ENCODE measurements at places on chromosomes 2 and 18.

GRCh38 chr18:41938445-41938844, 16.6 kb upstream of the PIK3C3 start:
- DNase-seq = peak; percentile 80

DNA sequence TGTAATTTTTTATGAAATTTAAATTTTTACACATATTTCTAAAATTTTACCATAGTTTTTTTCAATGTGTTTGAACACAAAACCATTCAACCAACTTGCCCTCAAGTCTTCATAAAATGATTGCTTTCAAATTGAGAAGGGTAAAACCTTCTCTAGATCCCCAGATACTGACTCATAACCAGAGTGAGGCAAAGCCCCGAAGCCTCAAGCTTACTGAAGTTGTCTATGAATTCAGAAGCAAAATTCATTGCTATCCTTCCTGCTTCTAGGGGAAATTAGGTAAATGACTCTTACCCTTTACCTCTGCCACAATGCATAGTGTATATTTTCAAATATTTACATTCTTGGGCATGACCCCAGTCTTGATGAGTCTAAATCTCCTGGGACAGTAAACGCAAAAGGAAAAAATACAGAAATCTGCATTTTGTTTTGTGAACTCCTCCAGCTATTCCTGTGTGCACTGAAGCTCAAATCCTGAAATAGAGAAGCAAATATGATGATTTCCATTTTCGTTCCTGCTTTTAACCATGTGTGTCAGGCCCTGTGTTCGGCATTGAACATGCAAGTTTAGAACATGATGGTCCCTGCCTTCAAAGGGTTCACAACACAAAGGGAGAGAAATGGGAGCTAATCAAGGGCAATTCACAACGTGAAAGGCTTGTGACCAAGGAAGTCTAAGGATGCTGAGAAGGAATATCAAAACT, 246.3 kb downstream of the SUCLG1 start:
- no peak for DNase-seq

- no peak for DNase-seq
Measured at GRCh38 chr2:241182126-241182525, 6.4 kb upstream of the ANO7 start.

DNA sequence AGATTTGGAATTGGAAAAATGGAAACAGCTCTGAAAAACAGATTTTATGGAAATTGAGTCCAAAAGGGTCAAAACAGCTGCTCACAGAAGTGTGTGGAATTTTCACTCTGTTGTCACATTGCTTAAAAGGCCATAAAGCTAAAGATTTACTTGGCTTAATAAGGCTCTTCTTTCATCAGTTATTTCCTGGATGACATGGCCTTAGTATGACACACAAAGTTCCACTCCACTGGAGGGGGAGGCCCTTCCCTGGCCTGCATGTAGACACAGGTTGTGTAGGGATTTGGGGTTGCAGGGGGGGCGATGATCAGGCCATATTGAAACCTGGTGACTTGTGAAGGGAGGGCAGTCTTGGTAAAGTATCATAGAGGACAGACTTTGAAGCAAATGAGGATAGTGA, 34.0 kb downstream of the TMEM185B start:
- no peak for DNase-seq

DNA sequence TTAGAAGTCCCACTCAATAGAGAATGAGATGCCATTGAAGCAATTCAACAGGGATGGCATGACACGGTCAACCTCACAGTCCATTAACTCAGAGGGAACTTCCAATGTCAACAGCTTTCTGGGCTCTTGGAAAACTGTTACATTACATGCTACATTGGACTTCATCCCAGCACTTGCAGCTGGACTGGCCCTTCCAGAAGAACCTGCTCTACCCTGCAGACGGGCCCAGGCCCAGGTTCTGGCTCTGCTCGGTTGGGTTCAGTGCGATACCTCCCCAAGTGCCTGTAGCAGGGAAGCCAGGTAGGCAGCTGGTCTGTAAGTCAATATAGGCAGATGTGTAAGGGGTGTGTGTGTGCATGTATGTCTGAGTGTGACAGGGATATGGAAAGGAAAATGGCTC, 12.9 kb downstream of the LAMA1 start:
- DNase-seq = peak; percentile 14

DNA sequence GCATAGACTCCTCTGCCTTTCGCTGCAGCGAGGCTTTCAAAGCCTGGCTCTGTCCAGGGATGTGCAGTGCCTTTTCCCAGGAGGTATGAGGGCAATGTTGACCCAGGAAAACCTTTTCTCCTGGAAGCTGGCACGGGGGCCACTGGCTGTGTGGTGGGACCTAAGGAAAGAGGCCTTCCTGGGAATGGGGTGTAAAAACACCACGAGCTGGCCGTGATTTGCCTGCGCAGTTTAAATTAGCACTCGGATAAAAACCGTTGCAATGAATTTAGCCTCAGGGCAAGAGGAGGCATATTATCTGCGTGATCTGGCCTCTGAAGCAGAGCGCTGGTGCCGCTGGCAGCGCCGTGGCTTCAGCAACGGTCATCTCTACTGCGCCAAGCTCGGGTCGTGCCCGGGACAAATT, 3.0 kb downstream of the OSR1 start:
- no peak for DNase-seq

DNA sequence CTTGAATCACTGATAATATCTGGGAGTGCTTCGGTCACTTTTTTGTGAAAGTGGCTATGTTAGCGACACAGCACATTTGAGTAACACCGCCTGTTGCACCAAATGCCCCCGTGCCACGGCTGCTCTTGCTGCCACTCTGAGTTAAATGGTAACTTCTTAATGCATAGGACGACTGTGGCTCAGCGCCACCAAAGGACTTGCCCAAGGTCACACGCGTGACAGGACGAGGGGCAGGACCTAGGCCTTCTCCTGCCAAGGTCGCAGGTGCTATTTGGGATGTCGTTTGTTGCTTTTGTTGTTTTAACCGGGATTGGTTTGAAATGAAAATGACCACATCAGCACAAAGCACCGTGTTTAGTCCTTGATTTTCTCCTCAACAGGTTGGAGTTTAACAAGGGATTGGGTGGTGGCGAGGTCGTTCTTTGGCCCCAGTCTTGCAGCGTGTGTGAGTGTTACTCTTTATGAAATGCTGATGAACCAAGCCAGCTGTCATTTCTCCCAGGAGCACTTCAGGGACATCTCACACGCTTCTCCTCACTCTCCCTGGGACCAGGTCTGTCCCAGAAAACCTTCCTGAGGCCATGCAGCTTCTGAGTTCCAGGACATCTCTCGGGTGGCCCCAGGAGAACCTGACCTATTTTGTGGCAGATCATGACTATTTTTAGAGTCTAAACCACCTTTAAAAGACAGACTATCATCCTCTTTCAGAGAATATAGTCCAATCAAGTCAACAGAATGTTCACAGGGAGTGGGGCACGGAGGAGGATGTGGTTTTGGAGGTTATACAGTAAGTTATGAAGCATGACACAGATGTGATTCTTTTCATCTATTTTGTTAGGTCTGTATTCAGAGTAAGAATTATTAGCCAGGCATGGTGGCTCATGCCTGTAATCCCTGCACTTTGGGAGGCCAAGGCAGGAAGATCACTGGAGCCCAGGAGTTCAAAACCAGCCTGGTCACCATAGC, 49.9 kb downstream of the MTCL1 start:
- DNase-seq = no peak

GRCh38 chr18:47485221-47485797, 233.8 kb upstream of the SKOR2 start:
- DNase-seq = no peak

DNA sequence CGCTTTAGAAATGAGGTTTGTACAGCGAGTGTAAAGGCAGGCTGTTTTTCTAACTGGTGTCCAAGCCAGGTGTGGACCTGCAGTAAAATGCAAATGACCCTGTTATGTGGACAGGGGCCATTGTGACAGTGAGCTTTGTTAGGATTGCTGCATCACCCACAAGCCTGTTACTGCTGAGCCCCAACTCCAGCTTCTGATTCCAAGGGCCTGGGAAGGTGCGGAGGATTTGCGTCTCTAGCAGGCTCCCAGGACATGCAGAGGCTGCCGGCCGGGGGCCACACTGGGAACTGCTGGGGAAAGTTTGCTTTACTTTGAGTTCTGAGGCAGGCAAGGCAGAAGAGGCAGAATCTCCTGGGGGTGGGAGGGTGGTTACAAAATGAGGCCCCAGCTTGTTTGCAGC, 164.1 kb downstream of the GLI2 start:
- DNase-seq = no peak

DNA sequence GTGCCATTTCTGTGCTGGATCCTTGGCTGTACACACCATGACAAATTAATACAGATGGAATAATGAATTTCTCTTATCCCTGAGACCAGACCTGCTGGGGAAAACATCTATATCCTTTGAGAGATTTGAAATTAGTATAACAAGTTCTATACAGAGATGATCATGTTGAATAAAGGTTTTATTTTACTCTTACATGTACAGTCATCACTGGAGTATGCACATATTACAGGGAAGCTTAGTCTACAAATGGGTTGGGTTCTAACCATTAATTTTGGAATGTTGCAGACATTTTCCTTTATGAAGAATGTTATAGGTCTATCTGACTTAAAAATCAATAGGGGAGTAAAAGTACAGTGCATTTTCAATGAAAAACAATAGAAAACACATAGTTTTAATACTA, 29.9 kb upstream of the MMADHC start:
- no peak for DNase-seq

DNA sequence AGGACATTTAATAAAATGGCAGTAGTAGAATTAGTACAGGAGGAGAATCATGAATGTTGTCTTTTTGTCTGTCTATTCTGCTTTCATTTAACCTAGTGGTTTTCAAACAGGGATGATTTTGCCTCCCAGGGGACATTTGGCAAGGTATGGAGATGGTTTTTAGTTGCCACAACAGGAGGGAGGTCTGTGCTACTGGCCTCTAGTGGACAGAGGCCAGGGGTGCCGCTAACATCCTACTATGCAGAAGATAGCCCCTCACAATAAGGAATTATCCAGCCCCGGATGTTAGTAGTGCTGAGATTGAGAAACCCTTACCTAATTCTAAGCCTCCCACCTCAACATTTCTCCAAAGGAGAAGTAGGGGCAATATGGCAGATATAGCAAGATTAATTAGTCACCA, 18.3 kb downstream of the FASTKD2 start:
- no peak for DNase-seq

- DNase-seq = no peak
Measured at GRCh38 chr2:166444306-166444705, 49.7 kb downstream of the SCN7A start.

- peak; percentile 61 for DNase-seq
Measured at GRCh38 chr2:241443486-241444223, 64.7 kb downstream of the STK25 start.

- DNase-seq = no peak
Measured at GRCh38 chr2:31070339-31071125, 67.7 kb downstream of the GALNT14 start.

GRCh38 chr18:76913583-76913982, 91.2 kb downstream of the ZNF236 start:
- DNase-seq = no peak

DNA sequence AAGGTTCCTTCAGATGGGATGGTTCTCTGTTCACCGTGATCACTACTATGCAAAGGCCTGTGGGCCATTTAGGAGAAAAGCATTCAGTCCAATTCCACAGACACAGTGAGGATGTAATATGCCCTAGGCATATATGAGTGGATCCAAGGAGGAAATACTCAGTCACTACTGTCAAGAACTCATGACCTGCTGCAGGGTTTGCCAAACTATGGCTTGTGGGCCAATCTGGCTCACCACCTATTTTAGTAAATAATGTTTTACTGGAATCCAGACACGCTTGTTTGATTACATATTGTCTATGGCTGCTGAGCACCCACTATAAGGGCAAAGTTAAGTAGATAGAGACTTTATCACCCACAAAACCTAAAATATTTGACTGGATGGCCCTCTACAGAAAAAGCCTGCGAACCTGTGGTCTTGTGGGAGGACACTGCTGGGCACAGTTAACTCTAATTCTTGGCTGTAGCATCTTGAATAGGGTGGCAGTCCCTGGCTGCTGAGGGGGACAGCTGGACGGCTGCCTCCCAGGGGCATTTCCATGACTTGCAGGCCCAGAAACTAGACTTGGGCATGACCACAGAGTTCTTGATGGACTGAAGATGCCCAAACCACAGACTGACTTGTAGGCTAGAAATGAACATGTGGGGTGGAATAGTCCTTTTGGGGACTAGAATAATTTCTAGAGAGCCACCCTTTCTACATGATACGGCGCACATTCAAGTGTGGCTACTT, 20.6 kb upstream of the LTBP1 start:
- no peak for DNase-seq

GRCh38 chr2:235116885-235117492, 165.2 kb downstream of the SH3BP4 start:
- DNase-seq = no peak

DNA sequence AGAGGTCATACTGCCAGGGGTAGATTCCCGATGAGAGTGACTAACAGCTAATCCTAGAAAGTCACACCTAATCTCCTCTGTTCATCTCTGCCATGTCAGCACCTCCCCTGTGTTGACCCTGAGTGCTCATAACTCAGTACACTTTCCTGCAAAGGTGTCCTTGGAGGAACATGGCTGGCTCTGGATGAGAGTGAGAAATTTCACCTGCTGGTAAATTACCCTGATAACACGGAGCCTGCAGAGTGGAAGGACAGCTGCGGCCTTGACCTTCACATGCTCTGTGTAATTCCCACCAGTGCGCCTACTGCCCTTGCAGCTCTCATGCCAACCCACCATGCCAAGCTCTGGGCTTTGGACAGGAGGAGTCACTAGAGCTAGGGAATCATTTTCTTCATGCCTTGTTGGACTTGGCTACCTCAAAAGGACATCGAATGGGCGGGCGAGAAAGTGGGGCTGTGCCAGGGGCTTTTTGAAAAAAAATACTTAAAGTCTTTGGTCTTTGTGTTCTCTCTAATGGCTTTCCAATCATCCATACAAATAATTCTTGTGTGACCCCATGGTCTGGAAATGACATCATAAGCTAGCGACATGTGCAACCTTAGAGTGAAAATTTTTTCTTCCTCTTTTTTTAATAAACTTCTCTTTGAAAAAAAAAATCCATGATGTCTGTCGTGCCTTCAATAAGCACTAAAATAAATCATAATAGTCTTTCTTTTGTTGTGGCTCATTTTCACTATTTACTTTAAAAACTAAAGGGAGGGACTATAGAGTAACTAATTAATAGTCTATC, 319.9 kb downstream of the MYCN start:
- no peak for DNase-seq

GRCh38 chr18:37451239-37451825, 114.3 kb downstream of the CELF4 start:
- no peak for DNase-seq

GRCh38 chr2:166485558-166486178, 8.4 kb downstream of the SCN7A start:
- no peak for DNase-seq
